ENCODE measurements at places on chromosomes 1 and 21.
A peak's percentile ranks its signal among the peaks of the same experiment; 100 is the strongest.

DNA sequence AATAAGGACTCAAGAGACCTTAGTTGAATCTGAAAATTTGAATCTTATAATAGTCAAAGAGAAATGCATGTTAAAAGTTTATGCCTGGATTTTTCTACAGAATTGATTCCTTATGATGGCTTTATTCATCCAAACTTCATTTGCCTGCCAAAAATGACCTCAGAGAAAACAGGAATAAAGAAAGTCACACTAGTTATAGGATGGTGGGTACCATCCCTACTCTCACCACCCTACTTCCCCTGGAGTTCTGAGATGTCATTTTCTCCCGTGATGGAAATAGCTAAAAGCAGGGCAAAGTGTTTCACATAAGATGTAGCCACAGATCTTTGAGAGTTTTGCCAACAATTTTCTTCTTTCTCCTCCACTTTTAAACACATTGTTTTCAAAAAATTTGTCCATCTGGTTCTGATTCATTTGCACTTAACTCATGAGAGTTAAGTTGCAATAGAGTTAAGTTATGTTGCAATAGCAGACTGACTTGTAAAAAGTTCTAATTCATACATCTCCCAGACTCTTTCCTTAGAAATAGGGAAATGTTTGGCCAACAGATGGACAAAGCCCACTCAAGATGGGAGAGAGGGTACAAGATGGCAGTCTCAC is 384.6 kb downstream of the PLPP3 start:
- DNase-seq: no peak

GRCh38 chr1:25223471-25223870 is 8.8 kb downstream of the SYF2 start:
- DNase-seq: no peak

DNA sequence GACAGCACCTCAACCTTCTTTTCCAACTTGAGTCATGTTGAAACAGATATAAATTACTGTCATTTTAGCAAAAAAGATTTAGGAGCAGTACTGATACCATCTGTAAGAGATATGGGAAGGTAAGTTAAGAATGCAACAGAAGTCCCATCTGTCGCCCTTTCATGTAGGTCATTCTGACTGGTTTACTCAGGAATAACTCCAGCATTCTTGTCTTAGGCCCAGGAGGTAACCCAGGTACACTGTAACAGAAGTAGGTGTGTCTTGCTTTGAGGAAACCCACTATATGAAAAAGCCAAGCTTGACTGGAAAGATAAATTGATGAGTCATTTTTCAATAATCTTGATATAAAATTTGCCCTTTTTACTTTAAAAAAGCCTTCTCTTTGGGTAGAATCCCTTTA is 35.4 kb downstream of the PGM1 start:
- no peak for DNase-seq

GRCh38 chr1:28127617-28128257 is 39.3 kb upstream of the EYA3 start:
- DNase-seq: no peak

GRCh38 chr21:43948740-43949498 is 63.2 kb upstream of the TRAPPC10 start:
- DNase-seq: no peak

DNA sequence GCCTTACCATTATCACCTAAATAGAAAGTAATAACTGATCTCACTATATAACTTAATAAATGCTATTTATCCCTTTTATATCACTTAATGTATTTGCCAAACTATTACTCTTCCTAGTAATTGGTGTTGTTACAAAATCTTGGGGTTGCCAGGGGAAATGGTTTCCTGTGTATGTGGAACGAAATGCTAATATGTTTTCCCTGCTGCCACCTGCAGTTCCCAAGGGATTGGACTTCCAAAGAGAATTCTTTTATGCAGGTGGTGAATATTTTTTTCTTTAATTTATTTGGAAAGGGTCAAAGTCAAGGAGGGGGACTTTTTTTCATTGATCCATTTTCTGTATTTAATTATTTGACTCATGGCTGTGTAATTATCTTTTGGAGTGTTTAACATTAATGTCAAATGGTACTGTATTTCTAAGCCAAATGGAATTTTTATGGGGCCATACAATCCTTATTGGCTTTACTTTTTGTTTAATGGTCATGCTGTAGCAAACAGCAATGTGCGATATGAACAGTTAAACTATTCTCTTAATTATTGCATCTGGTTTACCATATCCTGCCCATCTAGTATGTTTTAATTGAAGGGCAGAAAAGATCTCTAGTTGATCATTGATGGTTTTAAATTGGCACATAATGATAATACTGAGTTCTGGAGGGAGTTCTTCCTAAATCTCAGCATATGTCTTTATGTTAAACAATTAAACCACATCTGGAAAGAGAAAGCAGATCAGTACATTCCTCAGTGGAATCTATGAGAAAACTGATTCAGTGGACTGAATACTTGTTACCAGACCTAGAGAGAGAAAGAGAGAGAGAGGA is 486.3 kb downstream of the TTLL7 start:
- DNase-seq: no peak

GRCh38 chr1:233614173-233614742 is 352 bp downstream of the KCNK1 start:
- DNase-seq: no peak

- no peak for DNase-seq
Measured at GRCh38 chr1:205760606-205761005, 10.6 kb upstream of the NUCKS1 start.

GRCh38 chr1:21174654-21175323 is 1.9 kb downstream of the EIF4G3 start:
- no peak for DNase-seq

- DNase-seq: no peak
Measured at GRCh38 chr21:42659416-42660117, 6.1 kb downstream of the PDE9A start.

GRCh38 chr1:175208773-175209492 is 16.4 kb upstream of the KIAA0040 start:
- no peak for DNase-seq

- no peak for DNase-seq
Measured at GRCh38 chr1:19735440-19736127, 64.1 kb downstream of the TMCO4 start.

GRCh38 chr1:77562596-77563150 is 119.8 kb downstream of the ZZZ3 start:
- no peak for DNase-seq

DNA sequence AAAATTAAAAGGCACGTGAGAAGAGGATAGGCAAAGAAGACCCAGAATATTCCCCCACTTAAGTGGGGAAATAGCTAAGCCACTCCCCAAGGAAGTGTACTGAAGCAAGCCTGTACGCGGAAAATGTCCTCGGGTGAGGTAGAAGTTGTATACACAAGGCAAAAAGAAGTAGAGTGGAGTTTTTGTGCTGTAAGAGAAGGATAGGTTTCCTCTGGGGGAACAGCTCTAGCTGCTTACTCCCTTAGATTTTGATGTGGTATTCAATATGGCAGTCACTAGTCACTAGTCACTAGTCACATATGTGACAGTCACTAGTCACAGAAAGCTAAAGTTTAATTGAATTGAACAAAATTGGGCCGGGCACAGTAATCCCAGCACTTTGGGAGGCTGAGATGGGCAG is 7.6 kb downstream of the TXNIP start:
- DNase-seq: no peak

- peak; percentile 26 for DNase-seq
Measured at GRCh38 chr21:43866260-43866629, 1.2 kb downstream of the AGPAT3 start.

DNA sequence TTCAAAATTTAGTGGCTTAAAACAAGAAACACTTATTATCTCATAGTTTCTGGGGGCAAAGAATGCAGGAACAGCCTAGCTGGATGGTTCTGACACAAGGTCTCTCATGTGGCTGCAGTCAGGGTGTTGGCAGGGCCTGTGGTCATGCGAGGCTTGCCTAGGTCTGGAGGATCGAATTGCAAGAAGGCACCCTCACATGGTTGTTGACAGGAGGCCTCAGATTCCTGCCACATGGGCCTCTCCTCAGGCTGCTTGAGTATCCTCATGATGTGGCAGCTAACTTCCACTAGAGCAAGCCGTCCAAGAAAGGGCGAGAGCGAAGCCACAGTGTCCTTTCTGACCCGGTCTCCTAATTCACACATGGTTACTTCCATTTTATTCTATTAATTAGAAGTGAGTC is 6.2 kb upstream of the NRIP1 start:
- no peak for DNase-seq

DNA sequence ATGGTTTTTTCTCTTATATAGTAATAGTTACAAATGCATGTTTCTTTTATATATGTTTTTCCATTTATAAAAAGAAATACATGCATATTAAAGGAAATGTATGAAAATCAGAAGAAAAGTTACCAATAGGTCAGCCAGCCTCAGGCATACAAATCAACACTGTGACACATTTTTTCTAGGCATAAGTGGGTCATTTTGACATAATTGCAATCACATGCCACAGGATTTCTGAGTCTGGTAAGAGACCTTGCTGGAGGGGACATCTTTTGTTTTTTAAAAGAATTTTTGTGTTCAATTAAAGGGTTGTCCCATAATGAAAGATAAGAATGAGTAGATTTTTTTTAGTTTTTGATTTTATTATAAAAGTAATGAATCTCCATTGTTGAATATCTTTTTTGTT is 473.1 kb downstream of the PCP4 start:
- no peak for DNase-seq

GRCh38 chr1:162458236-162458635 is 39.4 kb upstream of the UHMK1 start:
- DNase-seq: no peak

- DNase-seq: no peak
Measured at GRCh38 chr1:15465674-15466073, 9.1 kb downstream of the CELA2A start.

GRCh38 chr1:201080135-201080534 is 32.1 kb downstream of the CACNA1S start:
- DNase-seq: no peak

DNA sequence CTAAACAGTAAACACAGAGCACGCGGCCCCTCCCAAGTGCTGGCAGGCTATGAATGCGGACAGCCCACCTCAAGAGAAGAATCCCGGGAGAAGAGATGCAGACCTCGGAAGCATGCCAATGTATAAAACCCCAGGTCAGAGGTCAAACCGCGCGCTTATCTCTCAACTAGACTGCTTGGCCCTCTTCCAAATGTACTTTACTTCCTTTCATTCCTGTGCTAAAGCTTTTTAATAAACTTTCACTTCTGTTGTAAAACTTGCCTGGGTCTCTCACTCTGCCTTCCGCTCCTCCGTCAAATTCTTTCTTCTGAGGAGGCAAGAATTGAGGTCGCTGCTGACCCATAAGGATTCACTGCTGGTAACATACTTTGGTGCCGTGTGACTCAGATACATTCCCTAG is 216.0 kb downstream of the S1PR1 start:
- DNase-seq: no peak

Data from stimulated activated CD8-positive, alpha-beta memory T cell treated with anti-CD3 and anti-CD28 coated beads, Interleukin-7, amount 100 ng/mL, for 24 hours (primary cell).